ENCODE measurements at places on chromosomes 11 and 22.

- DNase-seq: peak; percentile 46
Measured at GRCh38 chr11:9662273-9662672, 1.6 kb upstream of the SWAP70 start.

DNA sequence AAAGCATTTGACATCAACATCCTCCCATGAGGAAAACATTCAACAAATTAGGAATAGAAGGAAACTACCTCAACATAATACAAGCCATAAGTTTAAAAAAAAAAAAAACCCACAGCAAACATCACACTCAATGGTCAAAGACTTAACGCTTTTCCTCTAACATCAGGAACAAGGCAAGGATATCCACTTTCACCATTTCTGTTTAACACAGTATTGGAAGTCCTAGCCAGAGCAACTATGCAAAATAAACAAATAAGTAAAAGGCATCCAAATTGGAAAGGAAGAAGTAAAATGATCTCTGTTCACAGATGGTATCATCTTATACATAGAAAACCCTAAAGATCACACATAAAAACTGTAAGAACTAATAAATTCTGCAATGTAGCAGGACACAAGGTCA lies 13.1 kb downstream of the FXYD6 start:
- DNase-seq: no peak

- DNase-seq: no peak
Measured at GRCh38 chr11:76706667-76707066, 36.1 kb upstream of the LRRC32 start.

- peak; percentile 15 for DNase-seq
Measured at GRCh38 chr11:96179905-96180304, 163.1 kb downstream of the MAML2 start.

GRCh38 chr11:99814738-99815137 lies 794.0 kb downstream of the CNTN5 start:
- no peak for DNase-seq

GRCh38 chr11:124754309-124754708 lies 2.3 kb upstream of the VSIG2 start:
- no peak for DNase-seq

- DNase-seq: no peak
Measured at GRCh38 chr11:24181395-24182047, 315.3 kb upstream of the LUZP2 start.

DNA sequence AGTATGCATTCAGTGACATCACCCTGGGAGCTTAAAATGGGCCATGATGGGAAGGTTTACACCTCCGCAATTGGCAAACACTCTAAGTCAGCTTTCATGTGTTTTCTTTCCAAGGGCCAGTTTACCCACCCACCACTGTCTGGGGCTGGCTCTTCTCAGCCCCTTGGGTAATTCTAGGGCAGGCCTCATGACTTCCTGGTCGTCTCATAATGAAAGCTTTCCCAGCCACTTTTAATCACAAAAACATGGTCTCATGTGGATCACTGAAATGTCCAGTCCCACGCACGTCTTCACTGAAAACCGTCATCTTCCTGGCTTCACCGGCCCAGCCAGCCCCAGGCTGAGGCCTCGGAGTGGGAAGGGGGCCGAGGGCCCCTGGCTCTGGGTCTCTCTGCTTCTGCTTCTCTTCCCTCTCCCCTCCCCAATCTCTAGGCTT lies 58.5 kb upstream of the ANO1 start:
- no peak for DNase-seq
